ENCODE measurements at places on chromosomes 2 and 18. TPM values are rescaled to one million over a fixed set of nuclear protein-coding genes. Genes with fewer than 3 reads are reported as not detected.

Gene ACOXL
- 0.09 TPM for polyA plus RNA-seq

Gene HS6ST1
- 7.2 TPM for polyA plus RNA-seq

Gene CXCR1
- 4.9 TPM for polyA plus RNA-seq

Gene LIPG
- polyA plus RNA-seq = 0.22 TPM

Gene PIK3C3
- polyA plus RNA-seq = 31.0 TPM

Gene KCTD1
- 3.1 TPM for polyA plus RNA-seq

Gene MAPK4
- polyA plus RNA-seq = 0.02 TPM

Gene GRP
- not detected for polyA plus RNA-seq

Gene SULT1C2
- 1.4 TPM for polyA plus RNA-seq

Gene SNRNP200
- polyA plus RNA-seq = 60.5 TPM

Gene ABCB11
- polyA plus RNA-seq = 0.12 TPM

Gene KRTCAP3
- 4.5 TPM for polyA plus RNA-seq

Gene TMEM17
- polyA plus RNA-seq = 0.48 TPM

Gene OTOS
- polyA plus RNA-seq = not detected

Gene KATNAL2
- 3.0 TPM for polyA plus RNA-seq

Gene RBM44
- polyA plus RNA-seq = 0.29 TPM

Gene GALNT14
- polyA plus RNA-seq = 3.4 TPM

Gene ATOH8
- polyA plus RNA-seq = 17.6 TPM

Gene DYNAP
- polyA plus RNA-seq = 0.35 TPM

Gene CNTNAP5
- not detected for polyA plus RNA-seq

Gene SP5
- polyA plus RNA-seq = 0.20 TPM

Gene CFC1
- not detected for polyA plus RNA-seq

Gene ANKRD29
- 10.6 TPM for polyA plus RNA-seq

Gene ANXA4
- polyA plus RNA-seq = 20.1 TPM

Gene DNER
- polyA plus RNA-seq = not detected

Gene CRACDL
- 0.77 TPM for polyA plus RNA-seq

Gene TMEM237
- polyA plus RNA-seq = 3.0 TPM

Gene HOXD3
- 1.7 TPM for polyA plus RNA-seq

Gene EN1
- not detected for polyA plus RNA-seq

Gene TMEFF2
- polyA plus RNA-seq = not detected

Gene SGPP2
- polyA plus RNA-seq = 0.67 TPM

Gene PSMG2
- 75.6 TPM for polyA plus RNA-seq

Gene C2orf76
- 11.2 TPM for polyA plus RNA-seq

Gene DNMT3A
- 9.0 TPM for polyA plus RNA-seq

Gene IL18R1
- 3.6 TPM for polyA plus RNA-seq

Gene ANKRD23
- 3.9 TPM for polyA plus RNA-seq

Gene MARCO
- 3.0 TPM for polyA plus RNA-seq

Gene PGAP1
- 0.38 TPM for polyA plus RNA-seq

Gene ASXL2
- polyA plus RNA-seq = 3.0 TPM

Gene ZNF804A
- 0.24 TPM for polyA plus RNA-seq

Gene ALPI
- not detected for polyA plus RNA-seq

Gene ZC3H6
- 1.9 TPM for polyA plus RNA-seq

Measured in spleen (tissue), 13 donors.